ENCODE measurements at places on chromosomes 2 and 18. TPM values are rescaled to one million over a fixed set of nuclear protein-coding genes. Genes with fewer than 3 reads are reported as not detected.
A peak's percentile ranks its signal among the peaks of the same experiment; 100 is the strongest.

GRCh38 chr2:29351916-29352591 is 236.8 kb downstream of the CLIP4 start:
- H3K36me3 ChIP-seq = no peaks in the 10 kb centered on the region
- H3K27me3 ChIP-seq = no peaks in the 10 kb centered on the region
- no peaks in the 10 kb centered on the region for H3K4me1 ChIP-seq
- no peak for DNase-seq
- H3K27ac ChIP-seq = no peak overlapping the region
- H3K4me3 ChIP-seq = no peak overlapping the region

- H3K36me3 ChIP-seq = no peaks in the 10 kb centered on the region
- no peaks in the 10 kb centered on the region for H3K27me3 ChIP-seq
Measured at GRCh38 chr2:149597050-149597667, 9.6 kb upstream of the MMADHC start.

KLHL29 gene
- polyA plus RNA-seq = 4.7 TPM

- H3K36me3 ChIP-seq = no peaks in the 10 kb centered on the region
- H3K4me3 ChIP-seq = no peak overlapping the region
- DNase-seq = no peak
- H3K27me3 ChIP-seq = no peaks in the 10 kb centered on the region
Measured at GRCh38 chr18:46042571-46043123, 29.4 kb downstream of the PSTPIP2 start.

DNA sequence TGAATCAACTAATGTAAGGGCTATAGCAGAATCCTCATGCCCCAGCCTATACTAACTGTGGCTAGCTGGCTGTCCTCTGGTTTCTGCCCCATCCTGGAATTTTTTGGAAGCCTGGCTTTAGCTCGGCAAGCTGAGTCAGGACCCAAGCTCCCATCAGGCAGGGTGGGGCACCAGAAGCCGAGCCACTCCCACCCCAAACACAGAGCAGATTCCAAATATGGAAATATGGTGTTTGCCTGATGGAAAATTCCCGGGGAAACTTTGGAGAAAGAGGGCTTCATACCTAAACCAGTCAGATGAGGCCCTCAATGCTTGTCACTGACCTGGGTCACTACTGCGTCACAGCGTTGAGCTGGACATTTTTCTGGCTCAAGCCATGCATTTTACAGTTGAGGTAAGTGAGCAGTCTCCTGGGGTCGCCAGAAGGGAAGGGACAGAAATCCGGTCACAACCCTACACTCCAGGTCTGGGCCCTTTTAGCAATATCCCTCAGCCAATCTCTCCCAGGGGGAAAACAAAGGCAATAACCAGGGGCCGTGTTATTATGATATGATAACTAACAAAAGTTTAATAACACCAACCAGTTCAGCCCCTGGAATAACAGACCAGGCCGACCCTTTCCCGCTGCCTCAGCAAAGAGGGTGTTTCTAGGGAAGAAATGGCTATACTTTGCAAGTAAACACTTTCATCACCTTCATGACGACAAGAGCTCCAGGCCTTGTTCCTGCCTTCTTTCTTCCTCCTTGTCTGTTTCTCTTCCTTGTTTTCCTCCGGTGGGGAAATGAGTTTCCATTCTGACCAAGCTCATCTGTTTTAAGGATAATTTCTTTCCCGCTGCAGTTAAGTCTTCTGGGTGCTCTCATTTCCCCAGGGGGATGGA is 37.7 kb downstream of the PSD4 start:
- H3K4me3 ChIP-seq = no peak overlapping the region
- H3K4me1 ChIP-seq = no peaks in the 10 kb centered on the region
- DNase-seq = no peak
- no peaks in the 10 kb centered on the region for H3K27me3 ChIP-seq
- peak overlapping the region; percentile 63 for H3K27ac ChIP-seq
- no peaks in the 10 kb centered on the region for H3K36me3 ChIP-seq

DNA sequence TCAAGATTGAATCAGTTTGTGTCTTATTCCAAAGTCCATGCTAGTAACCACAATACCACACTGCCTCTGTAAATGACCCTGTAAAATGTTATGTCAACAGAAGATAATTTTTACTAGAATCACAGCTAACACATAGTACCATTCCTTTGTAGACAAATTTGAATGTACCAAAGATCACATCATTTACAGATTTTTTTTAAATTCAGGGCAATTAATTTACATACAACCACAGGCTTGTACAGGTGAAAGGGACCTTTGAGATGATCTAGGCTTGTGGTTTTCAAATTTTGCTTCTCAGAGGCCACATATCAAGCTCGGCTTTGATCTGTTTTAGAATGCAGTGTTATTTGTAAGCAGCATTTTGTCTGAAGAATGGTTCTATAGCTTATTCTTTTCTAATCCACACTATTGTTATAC is 63.8 kb upstream of the PPM1B start:
- no peak overlapping the region for H3K27ac ChIP-seq
- H3K4me3 ChIP-seq = no peak overlapping the region

AGXT gene
- polyA plus RNA-seq = not detected

SERPINB12 gene
- not detected for polyA plus RNA-seq

CD28 gene
- 0.01 TPM for polyA plus RNA-seq

DNA sequence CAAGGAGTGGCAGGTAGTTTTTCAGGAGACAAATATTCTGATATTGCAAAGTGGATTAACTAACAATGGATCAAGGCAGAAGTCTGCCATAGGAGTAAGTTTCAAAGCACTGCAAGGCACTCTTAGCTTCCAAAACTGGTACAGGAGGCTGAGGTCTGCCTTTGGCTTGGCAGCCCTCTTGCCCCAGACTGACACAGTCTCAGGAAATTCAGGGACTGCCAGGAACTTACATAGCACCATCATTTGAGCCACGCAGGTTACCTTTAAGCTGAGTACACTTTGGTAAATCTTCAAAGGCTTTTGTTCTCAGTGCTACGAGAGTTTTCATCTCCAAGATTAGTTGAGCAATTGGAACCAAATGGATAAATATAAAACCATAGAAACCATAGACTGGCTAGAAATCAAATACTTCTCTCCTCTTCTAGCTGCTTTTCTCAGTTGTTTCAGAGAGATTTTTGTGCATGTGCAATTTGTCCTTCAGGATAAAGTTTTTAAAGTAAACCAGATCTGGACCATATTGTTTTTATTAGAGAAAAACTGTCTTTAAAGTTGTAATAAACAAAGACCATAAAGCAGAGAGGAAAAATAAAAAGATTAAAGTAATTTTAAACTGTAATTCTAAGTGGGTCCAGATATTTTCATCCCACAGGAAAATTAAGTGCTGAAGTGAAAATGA is 18.8 kb downstream of the ANKRD29 start:
- no peak overlapping the region for H3K27ac ChIP-seq
- no peaks in the 10 kb centered on the region for H3K27me3 ChIP-seq
- DNase-seq = no peak
- no peaks in the 10 kb centered on the region for H3K4me1 ChIP-seq
- H3K4me3 ChIP-seq = no peak overlapping the region

DNA sequence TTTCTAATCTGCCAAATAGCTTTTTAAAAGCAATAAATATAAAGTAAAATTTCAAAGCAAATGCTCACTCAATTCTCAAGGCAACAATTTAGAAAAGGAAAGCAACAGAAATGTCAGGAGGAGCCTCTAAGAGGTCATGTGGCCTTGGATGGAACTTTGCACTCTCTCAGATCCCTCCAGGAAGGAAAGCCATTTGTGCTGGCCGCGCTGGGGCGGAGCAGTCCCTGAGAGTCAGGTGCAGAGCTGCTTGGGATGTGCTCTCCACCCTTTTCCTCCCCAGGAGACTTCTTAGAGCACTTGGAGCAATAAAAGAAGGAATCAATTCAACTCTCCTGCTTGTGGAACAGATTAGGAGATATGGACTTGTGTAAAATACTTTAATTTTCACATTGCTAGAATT is 379.8 kb upstream of the LINC00305 start:
- no peak overlapping the region for H3K4me3 ChIP-seq
- no peak for DNase-seq
- no peaks in the 10 kb centered on the region for H3K27me3 ChIP-seq
- H3K4me1 ChIP-seq = no peaks in the 10 kb centered on the region

RPRM gene
- polyA plus RNA-seq = not detected

DNA sequence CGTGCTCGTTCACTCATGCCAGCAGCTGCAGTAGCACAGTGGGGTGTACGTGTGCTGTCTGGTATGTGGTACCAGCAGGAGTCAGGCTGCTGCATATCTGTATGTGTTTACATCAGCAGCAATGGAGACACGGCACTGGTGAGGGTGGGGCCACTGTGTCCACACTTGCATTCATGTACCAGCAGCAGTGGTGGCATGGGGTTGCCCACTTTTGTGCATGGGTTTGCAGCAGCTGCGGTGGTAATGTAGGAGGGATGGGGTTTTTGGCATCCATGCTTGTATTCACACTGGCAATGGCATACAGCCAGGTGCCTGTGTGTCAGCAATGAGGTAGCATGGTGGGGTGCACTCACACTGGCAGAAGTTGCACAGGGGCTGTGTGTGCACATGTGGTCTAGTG is 187.8 kb downstream of the KCNJ3 start:
- H3K27ac ChIP-seq = no peak overlapping the region
- no peaks in the 10 kb centered on the region for H3K36me3 ChIP-seq
- DNase-seq = no peak
- H3K4me1 ChIP-seq = no peaks in the 10 kb centered on the region

- peak; percentile 29 for DNase-seq
- peaks cover 25% of the 10 kb centered on the region for H3K4me1 ChIP-seq
- H3K36me3 ChIP-seq = no peaks in the 10 kb centered on the region
- peak overlapping the region; percentile 77 for H3K27ac ChIP-seq
Measured at GRCh38 chr2:6917761-6918421, 679 bp downstream of the RNF144A start.

DNAH7 gene
- 0.08 TPM for polyA plus RNA-seq

THSD7B gene
- polyA plus RNA-seq = not detected

- no peak for DNase-seq
- H3K27me3 ChIP-seq = no peaks in the 10 kb centered on the region
- H3K27ac ChIP-seq = no peak overlapping the region
Measured at GRCh38 chr2:99862566-99862965, 279.8 kb downstream of the AFF3 start.

SLC4A5 gene
- polyA plus RNA-seq = 0.53 TPM

CROCC2 gene
- not detected for polyA plus RNA-seq

CYRIA gene
- polyA plus RNA-seq = 5.1 TPM

- peaks cover 36% of the 10 kb centered on the region for H3K4me1 ChIP-seq
- H3K4me3 ChIP-seq = no peak overlapping the region
- H3K27me3 ChIP-seq = no peaks in the 10 kb centered on the region
- DNase-seq = no peak
- H3K27ac ChIP-seq = no peak overlapping the region
- no peaks in the 10 kb centered on the region for H3K36me3 ChIP-seq
Measured at GRCh38 chr18:45340884-45341283, 274.4 kb upstream of the SLC14A2 start.

- no peak overlapping the region for H3K27ac ChIP-seq
- H3K4me1 ChIP-seq = no peaks in the 10 kb centered on the region
- DNase-seq = no peak
- no peaks in the 10 kb centered on the region for H3K36me3 ChIP-seq
- no peaks in the 10 kb centered on the region for H3K27me3 ChIP-seq
Measured at GRCh38 chr2:233129351-233129978, 69.3 kb downstream of the INPP5D start.

- H3K36me3 ChIP-seq = peaks cover 50% of the 10 kb centered on the region
- H3K27ac ChIP-seq = no peak overlapping the region
- no peaks in the 10 kb centered on the region for H3K4me1 ChIP-seq
- H3K27me3 ChIP-seq = no peaks in the 10 kb centered on the region
Measured at GRCh38 chr2:189056200-189057106, 82.3 kb downstream of the COL3A1 start.

IL37 gene
- polyA plus RNA-seq = not detected

DNA sequence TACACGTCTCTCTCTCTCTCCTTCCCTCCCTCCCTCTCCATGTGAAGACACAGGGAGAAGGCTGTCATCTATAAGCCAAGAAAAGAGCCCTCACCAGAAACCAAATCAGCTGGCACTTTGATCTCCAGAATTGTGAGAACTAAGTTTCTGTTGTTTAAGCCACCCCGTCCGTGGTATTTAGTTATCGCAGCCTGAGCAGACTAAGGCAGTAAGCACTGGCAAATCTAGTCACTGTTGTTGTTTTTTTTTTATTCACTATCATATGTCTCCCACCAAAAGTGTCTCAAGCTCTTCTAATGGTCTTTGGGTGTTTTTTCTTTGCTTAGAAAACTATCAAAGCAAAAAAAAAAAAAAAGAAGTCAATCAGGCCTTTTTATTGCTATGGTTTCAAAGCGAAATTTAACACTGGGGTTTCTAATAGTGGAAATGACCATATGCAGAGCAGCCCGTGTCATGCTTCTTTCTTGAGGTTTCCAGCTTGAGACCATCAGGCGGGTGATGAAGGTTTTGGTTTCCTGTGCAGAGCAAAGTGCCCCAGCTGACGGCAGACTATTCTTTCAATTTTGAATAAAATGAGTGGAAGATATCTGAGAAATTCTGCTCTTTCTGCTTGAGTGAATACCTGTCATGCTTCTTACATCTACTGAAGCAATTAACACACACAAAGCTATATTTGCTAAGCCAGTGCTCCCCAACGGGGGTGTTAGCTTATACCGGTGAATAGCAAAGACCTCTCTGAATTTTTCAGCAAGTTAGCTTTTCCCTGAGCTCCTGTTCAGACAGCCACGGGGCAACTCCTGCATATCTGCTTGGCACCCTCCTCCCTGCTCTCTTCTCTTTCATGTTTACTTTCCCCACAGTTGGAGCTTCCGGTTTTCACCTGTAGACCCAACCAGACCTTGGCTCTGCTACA is 394.1 kb upstream of the ATP5MC3 start:
- no peak overlapping the region for H3K27ac ChIP-seq
- no peaks in the 10 kb centered on the region for H3K27me3 ChIP-seq
- no peak for DNase-seq
- no peak overlapping the region for H3K4me3 ChIP-seq

CRYGC gene
- not detected for polyA plus RNA-seq

- DNase-seq = no peak
- no peaks in the 10 kb centered on the region for H3K27me3 ChIP-seq
- no peak overlapping the region for H3K27ac ChIP-seq
- no peaks in the 10 kb centered on the region for H3K36me3 ChIP-seq
- H3K4me1 ChIP-seq = no peaks in the 10 kb centered on the region
Measured at GRCh38 chr2:176613323-176613987, 344.2 kb downstream of the MTX2 start.

DNA sequence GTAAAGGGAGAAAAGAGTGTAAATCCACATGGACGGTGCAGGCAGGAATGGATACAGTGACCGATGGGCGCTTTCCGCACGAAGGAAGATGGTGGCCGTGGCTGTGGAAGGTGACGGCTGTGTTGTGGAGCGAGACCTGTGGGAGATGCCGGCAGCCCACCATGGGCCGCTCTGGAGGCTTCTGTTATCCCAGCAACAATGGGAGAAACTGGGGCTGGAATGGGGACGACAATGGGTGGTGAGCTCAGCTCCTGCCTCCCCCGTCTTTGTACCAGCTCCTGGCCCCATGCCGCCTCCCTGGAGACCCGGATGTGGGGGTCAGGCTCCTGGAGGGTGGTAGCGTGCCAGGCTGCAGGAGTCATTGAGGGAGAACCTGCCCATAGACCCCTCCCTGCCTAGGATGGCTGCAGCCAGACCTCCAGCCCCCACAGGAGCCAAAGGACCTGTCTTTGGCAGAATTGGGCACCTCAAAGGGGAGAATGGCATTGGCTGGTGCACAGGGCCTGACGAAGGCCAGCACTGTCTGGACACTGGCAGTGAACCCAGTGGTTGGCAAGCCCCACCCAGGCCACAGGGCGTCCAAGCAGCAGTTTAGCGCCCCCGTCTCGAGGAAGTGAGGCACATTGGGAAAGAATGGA is 72.6 kb downstream of the SLC66A2 start:
- H3K4me3 ChIP-seq = no peak overlapping the region
- H3K27me3 ChIP-seq = peaks cover 22% of the 10 kb centered on the region
- no peaks in the 10 kb centered on the region for H3K36me3 ChIP-seq
- H3K27ac ChIP-seq = no peak overlapping the region
- DNase-seq = no peak
- no peaks in the 10 kb centered on the region for H3K4me1 ChIP-seq

- H3K4me1 ChIP-seq = peaks cover 13% of the 10 kb centered on the region
- no peaks in the 10 kb centered on the region for H3K36me3 ChIP-seq
- no peak overlapping the region for H3K27ac ChIP-seq
- DNase-seq = no peak
Measured at GRCh38 chr2:20553580-20553979, 97.3 kb downstream of the HS1BP3 start.

All from psoas muscle (tissue), 8 donors.